Activated CD8-positive, alpha-beta T cell treated with anti-CD3 and anti-CD28 coated beads, Interleukin-2, amount 10 ng/mL, durations not matched to agents 7 days and 5 days (primary cell): ENCODE measurements at places on chromosomes 11 and 22.

GRCh38 chr11:111461460-111462235, 50.5 kb downstream of the BTG4 start:
- DNase-seq = no peak

DNA sequence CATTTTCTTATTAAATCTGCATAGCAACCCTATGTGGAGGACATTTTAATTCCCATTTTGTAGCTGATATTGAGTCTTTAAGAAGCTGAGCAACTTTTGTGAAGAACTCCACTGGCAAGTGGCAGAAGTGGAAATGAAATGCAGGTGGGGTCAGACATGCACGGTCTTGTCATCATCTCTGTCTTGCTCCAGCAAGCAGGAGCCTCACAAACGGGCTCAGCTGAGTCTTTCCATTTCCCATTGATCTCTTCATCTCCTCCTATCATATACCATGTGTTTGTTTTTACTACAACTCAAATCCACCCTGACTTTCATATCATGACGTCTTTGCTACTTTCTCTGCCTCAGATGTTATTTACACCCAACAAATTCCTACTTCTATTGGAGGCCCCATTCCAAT, 97.9 kb upstream of the TENM4 start:
- no peak for DNase-seq

- peak; percentile 64 for DNase-seq
Observed at GRCh38 chr11:117226388-117227385, 5.2 kb downstream of the PCSK7 start.

GRCh38 chr22:37203354-37204044, 8.8 kb downstream of the SSTR3 start:
- no peak for DNase-seq

DNA sequence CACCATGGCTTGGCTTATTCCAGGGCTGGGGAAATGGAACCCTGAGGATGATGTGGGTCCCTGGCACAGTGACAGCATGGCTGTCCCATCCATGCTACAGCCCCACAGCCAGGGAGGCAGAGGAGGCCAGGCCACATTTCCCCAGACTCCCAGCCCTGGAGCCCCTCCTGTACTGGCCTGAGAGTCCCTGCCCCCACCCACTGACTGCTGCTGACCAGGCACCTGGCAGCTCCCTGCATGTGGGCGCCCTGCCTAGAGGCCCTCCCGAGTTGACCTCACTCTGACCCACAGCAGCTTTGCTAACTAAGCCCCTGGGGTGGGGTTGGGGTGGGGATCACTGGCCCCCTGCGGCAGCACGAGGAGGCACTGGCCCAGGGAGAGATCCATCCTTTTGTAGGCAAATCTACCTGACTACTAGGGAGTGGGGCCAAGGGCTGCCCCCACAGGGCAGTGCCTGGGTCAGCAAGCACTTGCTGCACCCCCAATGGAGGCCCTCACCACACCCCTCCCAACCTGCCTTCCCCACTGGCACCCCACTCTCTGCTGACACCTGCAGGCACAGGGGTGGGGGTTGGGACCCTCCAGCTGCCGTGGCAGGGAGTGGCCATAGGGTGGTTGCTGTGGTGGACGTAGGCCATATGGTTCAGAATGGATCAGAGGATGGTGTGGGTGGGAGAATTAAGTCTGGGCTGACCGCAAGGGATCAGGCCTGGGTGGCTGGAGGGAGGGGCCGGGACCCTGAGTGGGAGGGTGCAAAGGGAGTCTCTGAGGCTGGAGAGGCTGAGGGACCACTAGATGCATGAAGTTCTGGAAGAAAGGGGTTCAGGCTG, 17.4 kb downstream of the ARVCF start:
- DNase-seq = no peak

DNA sequence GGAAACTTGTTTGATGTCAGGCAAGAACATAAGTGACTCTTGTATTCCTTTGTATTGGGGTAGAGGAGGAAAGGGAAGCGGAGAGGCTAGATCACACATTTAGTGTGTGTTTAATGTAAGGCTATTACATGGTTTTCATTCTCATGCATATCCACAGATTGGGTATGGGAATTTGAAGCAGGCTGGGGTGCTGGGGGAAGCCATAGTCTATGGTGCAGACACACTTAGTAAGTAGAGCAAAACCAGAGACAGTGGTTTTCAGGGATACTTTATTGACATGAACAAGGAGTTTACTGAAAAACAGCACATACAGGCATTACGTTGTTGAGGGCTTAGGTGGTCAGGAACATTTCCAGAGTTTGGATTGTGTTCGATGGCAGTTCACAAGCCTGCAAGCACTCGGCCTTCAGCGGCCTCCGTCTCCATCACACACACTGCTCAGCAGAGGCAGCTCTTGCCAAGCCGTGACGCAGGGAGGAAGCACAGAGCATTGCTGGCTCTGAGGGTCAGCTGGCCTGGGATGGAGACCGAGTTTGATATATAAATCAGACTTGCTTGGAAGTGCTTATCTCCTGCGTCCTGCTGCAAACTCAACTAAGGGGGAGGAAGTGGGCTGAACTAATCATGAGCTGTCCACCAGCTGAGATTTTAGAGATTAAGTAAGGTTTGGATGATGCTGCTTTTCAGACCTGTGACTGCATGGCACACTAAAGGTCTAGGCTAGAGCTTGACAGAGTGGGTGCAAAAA, 25.3 kb downstream of the SCN3B start:
- DNase-seq = no peak

DNA sequence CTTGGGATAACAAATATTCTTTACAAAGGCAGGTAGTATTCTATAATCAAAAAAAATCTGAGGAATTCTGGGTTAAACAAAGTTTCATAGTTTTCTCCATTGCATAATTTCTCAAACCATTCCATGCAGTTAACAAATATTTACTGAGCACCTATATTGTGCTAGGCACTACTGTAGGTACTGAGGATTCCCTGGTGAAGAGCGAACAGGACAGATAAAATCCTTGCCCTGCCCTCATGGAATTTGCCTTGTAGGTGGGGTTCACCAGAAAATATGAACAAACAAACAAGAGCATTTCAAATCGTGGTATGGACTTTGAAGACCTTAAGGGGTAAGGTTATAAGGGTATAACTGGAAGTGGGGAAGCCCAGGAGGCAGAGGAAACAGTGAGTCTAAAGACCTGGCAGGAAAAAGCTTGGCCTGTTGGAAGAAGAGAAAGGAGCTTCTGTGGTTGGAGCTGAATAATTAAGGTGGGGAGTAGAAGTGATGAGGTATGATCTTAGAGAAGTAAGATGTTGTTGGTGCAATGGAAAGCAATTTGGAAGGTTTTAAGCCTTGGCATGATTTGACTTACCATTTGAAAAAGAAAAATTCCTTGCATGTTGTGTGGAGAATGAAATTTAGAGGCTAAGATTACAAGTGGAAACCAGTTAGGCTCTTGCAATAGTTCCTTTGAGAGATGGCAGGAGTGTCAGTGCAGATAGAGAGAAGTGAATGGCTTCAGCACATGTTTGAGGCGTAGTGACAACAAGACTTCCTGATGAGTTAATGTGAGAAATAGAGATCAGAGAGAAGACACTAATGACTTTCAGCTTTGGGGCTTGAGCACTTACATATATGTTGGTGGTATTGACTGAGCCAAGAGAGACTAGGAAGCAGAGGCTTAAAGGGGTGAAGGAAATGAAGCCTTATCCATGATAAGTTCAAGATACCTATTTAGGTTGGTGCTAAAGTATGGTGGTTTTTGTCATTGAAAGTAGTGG, 55.7 kb upstream of the PICALM start:
- no peak for DNase-seq

DNA sequence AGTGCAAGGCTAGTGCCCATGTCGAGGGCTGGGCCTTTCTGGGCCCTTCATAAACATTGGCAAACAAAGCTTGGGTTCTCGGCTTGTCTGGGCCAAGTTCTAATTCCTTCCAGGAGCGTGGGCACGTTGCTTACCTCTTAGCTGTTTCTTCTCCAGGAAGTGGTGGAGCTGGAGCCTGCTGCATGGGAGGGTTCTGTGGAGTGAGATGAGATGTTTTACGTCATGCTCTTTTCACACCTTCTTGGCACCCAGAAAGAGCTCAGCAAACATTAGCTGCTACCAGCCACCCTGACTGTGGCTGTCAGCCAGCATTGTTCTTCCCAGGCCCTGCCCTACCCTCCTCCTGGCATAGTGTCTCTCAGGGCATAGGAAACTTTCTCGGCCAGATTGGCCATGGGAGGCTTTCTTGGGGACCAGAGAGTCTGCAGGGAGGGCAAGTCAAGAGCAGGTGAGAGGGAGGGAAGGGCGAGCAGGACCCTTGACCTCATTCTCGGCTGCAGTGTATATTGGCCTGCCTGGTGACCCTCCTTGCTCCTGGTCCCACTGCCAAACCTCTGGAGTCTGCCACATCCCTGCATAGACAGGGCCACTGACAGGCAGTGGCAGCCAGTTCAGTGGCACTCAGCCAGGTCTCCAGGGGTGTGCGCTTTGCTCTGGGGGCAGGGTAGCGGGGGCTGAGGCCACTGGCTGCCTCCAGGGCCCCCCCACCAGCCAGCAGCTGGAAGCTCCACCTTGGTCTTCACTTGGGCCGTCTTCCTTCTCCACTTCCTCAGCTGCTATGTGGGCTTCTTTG, 98.8 kb downstream of the BCR start:
- DNase-seq = no peak

GRCh38 chr11:68835328-68835727, 6.4 kb downstream of the CPT1A start:
- no peak for DNase-seq

DNA sequence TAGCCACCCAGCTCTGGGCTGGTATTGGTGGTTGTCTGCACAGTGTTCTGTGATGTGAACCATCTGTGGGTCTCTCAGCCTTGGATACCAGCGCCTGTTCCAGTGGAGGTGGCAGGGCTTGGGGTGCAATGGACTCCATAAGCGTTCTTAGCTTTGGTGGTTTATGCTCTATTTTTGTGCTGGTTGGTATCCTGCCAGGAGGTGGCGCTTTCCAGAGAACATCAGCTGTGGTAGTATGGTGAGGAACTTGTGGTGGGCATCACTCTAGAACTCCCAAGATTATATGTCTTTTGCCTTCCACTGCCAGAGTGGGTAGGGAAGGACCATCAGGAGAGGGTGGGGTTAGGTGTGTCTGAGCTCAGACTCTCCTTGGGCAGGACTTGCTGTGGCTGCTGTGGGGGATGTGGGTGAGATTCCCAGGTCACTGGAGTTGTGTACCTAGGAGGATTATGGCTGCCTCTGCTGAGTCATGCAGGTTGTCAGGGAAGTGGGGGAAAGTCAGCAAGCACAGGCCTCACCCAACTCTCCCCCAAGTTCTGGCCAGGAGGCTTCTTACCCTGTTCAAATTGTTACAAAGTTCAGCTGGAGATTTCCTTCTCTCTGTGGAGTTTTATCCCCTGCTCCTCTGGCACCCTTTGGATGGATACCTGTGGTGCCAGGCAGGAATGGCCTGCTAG, 47.2 kb downstream of the MRGPRX2 start:
- DNase-seq = no peak

GRCh38 chr11:120899720-120900119, 124.2 kb upstream of the TBCEL start:
- DNase-seq = no peak

DNA sequence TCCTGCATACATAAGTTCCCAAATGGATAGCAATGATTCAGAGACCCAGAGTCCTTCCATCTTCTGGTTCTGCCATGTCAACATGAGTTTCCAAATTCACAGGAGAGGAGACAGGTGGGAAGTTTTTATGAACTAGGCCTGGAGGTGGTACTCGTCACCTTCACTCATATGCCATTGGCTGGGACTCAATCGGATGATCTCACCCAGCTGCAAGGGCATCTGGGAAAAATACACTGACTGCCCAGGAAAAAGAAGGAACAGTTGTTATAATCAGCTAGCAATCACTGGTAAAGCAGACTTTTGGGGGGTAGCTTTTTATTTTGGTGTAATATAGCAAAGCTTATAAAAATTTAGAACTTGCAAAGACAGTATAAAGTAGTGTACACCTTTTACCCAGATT, 83.9 kb downstream of the OTOG start:
- no peak for DNase-seq

GRCh38 chr22:29997107-29997506, 83.2 kb upstream of the HORMAD2 start:
- DNase-seq = no peak

DNA sequence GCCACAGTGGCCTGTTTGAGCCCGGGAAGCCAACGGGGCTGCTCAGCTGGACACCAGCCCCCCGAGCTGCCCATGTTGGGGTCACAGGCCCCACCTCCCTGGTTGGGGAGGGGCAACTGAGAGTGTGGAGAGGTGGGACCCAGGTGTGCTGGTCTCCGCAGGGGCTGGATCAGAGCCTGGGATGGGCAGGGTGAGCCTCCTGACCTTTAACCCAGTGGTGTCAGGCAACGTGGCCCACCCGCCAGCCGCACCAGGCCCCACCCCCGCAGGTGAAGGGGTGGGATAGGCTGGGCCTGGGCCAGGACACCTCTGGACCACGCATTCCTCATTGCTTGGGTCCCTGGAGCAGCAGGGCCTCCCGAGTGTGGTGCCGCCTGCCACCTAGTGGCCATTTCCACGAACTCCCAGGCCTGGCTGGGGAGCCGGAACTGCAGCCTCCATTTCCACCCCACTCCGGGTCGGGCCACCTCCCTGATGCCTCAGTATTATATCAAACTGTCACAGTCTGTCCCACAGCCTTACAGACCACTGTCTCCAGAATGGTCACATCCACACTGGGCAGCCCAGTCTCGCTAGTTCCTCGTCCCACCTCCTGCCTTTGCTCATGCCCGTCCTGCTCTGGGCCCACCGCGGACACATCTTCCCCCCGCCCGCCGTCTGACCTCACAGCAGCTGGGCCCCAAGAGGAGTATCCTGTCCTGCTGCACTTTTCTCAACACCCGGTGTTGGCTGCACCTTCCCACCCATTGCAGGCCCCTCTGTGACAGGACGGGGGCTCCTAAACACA, 13.3 kb upstream of the PPP6R3 start:
- DNase-seq = peak; percentile 83

GRCh38 chr11:78205691-78206090, 17.0 kb downstream of the USP35 start:
- no peak for DNase-seq

- DNase-seq = no peak
Observed at GRCh38 chr22:19604711-19605268, 80.6 kb upstream of the CLDN5 start.

- no peak for DNase-seq
Observed at GRCh38 chr22:50600538-50600937, at the start of gene MAPK8IP2. Gene MAPK8IP2 (plus strand): TSS chr22:50600793. CDS start chr22:50600819, 26 bp downstream.

- no peak for DNase-seq
Observed at GRCh38 chr11:19366992-19367709, 126.4 kb upstream of the E2F8 start.
